ENCODE measurements at places on chromosomes 4 and X. TPM values are rescaled to one million over a fixed set of nuclear protein-coding genes. Genes with fewer than 3 reads are reported as not detected.

GAGE13 gene
- not detected for total RNA-seq

RASSF6 gene
- total RNA-seq = not detected

SOWAHB gene
- 0.32 TPM for total RNA-seq

LONRF3 gene
- total RNA-seq = 8.4 TPM

GRCh38 chrX:15679246-15679645 lies 14.6 kb upstream of the CLTRN start:
- no peak for DNase-seq

- no peak for DNase-seq
These were observed 15.5 kb downstream of the TNIP3 start for GRCh38 chr4:121148621-121149020.

- DNase-seq = no peak
These were observed 424.8 kb upstream of the MAD2L1 start for GRCh38 chr4:120491481-120491880.

- DNase-seq = no peak
These were observed 6.9 kb downstream of the SMIM10 start for GRCh38 chrX:134997646-134998045.

- DNase-seq = no peak
These were observed 19.9 kb downstream of the DCHS2 start for GRCh38 chr4:154471526-154472331.

- DNase-seq = no peak
These were observed 210.6 kb downstream of the CCNG2 start for GRCh38 chr4:77367638-77368037.

DNA sequence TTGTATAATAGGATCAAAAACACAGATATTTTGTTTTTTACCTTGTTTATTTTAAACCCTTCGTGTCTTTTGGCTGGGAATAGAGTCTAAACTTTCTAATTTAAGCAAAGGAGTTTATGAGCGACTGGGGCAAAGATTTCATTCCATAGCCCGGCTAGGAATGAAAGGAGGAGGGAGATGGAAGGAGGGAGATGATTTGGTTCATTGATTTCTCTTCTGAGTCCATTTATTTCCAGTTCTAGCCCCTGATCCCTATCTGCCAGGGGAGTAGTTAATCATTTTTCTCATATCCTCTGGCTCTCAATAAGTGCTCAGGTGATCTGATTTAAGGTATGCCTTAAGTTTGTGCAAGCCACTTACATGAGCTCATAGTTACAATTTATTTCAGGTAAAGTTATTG lies 120.0 kb downstream of the SPRY1 start:
- DNase-seq = no peak

- DNase-seq = peak; percentile 59
These were observed 6.3 kb upstream of the ADD1 start for GRCh38 chr4:2837110-2837903.

- no peak for DNase-seq
These were observed 70.5 kb downstream of the SOX3 start for GRCh38 chrX:140434347-140434746.

DNA sequence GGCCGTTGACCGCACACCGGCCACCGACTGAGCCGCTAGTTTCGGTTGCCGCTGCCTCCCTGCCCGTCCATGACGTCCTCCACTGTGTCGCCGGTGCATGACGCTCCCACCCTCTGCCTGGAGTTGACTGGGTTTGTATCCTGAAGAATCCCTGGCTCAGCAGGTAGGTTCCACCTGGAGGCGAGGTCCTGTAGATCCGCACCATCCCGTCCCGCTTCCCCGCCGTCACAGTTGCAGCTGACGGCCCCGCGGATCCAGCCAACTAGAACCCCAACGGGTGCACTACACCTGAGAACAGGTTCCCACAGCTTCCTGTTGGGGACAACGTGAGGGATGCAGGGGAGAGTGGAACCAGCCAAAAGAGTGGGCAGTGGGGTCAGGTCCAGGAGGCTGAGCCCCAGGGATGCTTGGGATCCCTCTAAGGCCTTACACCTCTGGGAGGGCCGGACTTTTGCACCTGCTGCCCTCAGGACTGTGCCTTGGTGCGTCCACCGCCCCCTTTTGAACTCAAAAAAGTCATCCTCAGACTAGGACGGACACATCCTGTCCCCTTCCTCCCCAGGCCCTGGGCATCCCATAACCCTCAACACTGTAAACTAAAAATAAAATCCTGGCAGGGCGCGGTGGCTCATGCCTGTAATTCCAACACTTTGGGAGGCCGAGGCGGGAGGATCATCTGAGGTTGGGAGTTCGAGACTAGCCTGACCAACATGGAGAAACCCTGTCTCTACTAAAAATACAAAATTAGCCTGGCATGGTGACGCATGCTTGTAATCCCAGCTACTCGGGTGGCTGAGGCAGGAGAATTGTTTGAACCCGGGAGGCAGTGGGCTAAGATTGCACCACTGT lies 1.1 kb upstream of the SLBP start:
- no peak for DNase-seq

- no peak for DNase-seq
These were observed 22.7 kb downstream of the WDR19 start for GRCh38 chr4:39205000-39205399.

- DNase-seq = no peak
These were observed 26.1 kb upstream of the PTTG2 start for GRCh38 chr4:37934096-37934495.

GRCh38 chr4:77650787-77651186 lies 45.2 kb downstream of the CXCL13 start:
- DNase-seq = no peak

All from aorta (tissue), 5 donors.